ENCODE measurements at places on chromosomes 2 and 18.

DNA sequence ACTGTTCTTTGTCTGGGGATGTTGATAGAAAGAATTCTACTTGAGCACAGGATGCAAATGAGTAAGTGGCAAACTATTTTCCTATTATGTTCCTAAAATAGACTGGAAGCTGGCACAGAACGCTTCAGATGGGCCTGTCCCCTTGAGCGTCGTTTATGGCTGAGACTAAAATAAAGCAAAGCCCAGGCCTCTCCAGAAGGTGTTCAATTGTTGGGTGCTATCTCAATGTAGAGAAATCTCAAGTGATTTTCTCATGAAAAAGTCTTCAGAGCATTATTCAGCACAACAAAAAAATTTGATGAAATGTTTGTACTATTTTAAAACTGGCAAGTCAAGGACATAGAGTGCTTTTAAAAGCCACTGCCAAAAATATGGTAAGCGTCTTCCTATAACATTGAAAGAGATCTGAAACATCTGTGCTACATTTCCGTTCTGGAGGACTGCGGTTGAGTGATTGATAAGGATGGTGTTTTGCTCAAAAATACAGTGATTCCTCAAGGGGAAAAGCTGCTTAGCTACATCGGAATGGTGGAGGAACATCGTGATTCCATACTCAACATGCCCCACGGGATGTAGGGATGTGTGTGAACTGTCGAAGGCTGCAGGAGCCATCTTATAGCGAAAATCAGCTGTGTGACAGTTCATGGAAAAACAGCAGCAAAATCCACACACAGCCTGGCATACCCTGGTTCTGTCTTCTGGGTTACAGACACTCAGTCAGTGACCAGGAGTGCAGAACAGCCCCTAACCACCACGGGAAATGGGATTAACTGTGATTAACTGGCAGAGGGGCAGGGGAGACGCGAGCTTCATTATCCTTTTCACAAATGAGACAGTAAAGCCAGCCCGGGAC is 10.4 kb upstream of the LRRFIP1 start:
- DNase-seq = no peak

DNA sequence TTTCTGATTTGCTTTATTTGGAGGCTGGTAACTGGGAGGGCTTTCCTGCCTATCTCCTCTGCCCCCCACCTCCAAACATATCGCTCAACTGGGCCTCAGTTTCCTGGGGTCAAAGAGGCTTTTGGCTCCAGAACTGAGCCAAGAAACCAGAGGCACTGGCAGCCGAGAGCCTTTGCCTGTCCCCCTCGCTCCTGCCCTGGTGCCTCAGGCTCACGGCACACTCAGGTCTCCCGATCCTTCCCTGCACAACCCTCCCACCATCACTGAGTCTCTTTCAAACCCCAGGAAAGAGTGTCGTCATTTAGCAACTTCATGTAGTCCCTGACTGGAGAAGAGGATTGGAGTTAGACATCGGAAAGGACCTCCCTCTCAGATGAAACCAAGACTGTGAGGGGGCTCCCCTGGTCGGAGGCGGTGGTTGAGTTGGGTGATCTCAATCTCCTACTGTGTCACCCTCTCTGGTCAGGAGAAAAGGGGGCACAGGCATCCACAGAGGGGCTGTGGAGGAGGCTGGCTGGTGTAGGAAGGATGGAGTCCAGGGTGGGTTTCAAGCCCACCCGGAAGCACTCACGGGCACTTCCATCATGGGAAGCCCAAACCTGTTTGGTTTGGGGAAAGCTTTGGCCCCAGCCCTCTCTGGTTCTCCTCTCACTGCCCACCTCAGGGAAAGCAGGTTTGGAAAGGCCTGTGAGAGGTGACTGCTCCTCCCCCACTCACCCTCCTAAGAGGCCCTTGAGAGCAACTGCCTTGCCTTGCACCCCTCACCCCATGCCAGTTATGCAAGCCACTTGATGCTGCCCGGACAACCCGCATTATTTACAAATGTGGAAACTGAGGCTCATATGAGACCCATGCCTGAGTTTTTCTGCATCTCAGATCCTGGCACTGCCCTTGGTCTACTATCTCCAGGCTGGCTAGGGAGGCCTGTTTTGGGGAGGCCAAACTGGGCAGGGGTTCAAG is 62.3 kb downstream of the TNS1 start:
- no peak for DNase-seq

DNA sequence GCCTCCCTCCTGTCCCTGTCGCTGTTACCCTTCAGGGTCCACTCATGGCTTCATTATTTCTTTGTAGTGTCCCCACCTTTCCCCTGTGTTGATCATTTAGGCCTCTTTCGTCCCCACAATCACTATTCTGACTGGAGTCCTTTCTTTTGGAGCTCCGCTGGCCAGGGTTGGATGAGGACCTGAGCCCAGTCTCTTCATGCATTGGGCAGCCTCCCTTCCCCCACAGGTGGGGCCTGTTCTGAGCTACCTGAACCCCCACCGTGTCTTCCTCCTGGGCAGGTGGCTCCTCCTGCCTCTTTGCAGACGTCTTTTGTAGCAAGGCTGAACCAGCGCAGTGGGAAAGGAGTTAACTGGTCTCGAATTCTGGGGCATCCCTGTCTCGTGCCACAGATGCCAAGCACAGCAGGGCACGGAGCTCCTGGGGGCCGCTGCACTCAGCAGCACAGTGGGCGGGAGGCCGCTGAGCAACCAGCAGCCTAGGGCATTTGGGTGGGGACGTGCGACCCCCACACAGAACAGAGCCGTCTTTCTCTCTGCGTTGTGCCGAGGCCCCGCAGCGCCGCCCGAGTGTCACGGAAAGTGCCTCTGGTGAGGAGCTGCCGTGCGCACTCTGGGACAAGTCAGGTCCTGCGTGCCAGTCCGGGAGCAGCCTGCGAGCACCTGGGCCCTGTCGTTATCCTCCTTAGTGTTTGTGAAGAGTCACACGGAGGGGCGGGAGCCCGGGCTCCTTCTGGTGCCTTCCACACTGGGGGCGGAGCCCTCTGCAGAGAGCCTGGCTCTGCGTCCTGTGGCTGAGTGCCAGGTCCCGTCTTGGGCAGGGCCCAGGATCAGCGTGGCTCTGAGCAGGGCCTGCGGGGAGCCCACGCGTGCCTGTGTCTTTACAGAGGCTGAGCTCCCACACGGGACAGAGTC is 130.1 kb downstream of the NFATC1 start:
- no peak for DNase-seq

DNA sequence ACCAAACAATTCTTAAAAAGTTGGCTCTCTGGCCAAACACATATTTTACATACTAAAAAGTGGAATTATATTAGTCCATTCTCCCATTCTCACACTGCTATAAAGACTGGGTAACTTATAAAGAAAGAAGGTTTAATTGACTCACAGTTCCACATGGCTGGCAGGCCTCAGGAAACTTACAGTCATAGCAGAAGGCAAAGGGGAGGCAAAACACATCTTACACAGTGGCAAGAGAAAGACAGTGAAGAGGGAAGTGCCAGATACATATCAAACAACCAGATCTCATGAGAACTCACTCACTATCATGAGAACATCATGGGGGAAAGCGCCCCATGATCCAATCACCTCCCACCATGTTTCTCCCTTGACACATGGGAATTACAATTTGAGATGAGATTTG is 42.6 kb downstream of the EDAR start:
- no peak for DNase-seq
